Activated T-helper 2 cell treated with anti-CD3 and anti-CD28 coated beads, Interferon-gamma antibody, Interleukin-2, Interleukin-4, amounts not matched to agents 10 μg/mL and 5 μg/mL and 100 μg/mL, durations not matched to agents 14 hours and 24 hours and 36 hours (primary cell): ENCODE measurements at places on chromosomes 3 and 15.
A peak's percentile ranks its signal among the peaks of the same experiment; 100 is the strongest.

DNA sequence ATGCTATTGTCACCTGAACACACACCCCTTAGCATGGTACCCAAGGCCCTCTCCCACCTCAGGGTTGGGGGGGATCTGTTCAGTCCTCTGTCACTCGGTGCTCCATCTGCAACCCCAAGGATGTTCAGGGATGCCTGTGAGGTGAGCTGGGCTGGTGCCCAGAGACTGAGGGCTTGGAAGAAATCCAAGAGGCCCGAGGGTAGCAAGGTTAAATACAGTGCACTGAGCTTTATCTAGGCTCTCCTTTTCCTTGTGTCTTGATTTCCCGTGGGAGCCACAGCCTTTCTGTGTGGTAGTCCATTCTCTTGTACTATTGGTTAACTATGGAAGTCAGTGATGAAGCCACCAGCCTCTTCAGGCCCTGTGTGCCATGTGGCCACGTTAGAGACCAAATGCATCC is 18.7 kb upstream of the WNT5A start:
- H3K36me3 ChIP-seq = no peaks in the 10 kb centered on the region
- H3K27me3 ChIP-seq = no peaks in the 10 kb centered on the region
- H3K27ac ChIP-seq = no peak overlapping the region
- no peaks in the 10 kb centered on the region for H3K4me1 ChIP-seq

DNA sequence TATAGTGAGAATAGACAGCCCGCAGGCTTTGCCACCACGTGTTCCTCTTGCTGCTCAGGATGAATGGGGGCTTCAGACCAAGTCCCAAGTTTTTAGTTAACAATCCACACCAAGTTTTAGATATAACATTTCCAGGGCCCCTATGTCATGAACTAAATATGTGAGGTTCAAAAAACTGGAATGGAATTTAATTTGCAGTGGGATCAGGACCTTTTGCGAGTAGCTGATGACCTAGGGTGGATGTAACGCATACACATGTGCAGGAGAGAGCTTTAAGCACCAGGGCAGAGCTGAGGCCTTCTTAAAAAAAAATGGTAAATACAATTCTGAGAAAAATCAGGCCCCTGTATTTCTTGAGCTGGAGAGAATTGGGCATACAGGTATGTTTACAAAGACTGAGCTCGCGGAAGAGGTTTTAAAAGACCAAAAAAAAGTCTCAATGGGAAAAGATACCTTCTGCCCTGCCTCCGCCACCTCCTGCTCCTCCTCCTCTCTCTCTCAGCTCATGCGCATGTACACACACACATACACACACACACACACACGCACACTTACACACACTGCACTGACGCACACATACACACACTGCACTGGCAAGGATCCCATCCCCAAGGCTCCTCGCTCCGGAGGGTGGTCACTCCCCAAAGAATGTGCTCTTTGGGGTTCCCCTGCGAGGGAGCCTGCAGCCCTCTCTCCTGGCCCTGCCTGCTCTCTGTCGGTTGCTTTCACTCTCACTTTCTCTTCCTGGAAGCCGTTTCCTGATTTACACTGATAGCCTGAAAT is 48.2 kb upstream of the IGF1R start:
- peak overlapping the region; percentile 80 for H3K4me3 ChIP-seq
- H3K36me3 ChIP-seq = no peaks in the 10 kb centered on the region
- peaks cover 20% of the 10 kb centered on the region for H3K4me1 ChIP-seq
- peaks cover 11% of the 10 kb centered on the region for H3K27me3 ChIP-seq

DNA sequence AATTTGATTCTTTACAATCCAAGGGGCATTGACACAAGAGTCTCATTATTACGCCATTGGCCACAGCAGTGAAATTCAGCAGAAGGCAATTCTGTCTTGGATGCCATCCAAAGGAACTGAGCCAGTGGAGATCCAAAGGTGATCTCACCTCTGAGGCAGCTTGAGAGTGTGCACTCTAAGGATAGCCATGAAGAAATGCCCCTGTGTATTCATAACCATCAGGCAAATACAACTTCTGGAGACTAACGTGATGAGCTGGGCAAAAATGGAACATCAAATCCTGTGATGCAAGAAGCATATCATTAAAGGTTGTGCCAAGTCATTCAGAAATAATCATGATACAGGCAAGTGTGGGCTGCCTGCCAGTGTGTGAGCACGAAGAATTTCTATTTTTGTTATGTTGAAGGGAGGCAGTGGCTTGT is 41.4 kb downstream of the ROBO2 start:
- H3K27ac ChIP-seq = no peak overlapping the region
- H3K4me3 ChIP-seq = no peak overlapping the region

GRCh38 chr3:32814361-32814760 is 3.4 kb upstream of the TRIM71 start:
- H3K4me3 ChIP-seq = no peak overlapping the region
- DNase-seq = no peak
- H3K27me3 ChIP-seq = peaks cover 51% of the 10 kb centered on the region
- H3K36me3 ChIP-seq = peaks cover 5% of the 10 kb centered on the region
- H3K27ac ChIP-seq = no peak overlapping the region
